ENCODE measurements at places on chromosomes 13 and 19. TPM values are rescaled to one million over a fixed set of nuclear protein-coding genes. Genes with fewer than 3 reads are reported as not detected.

DNA sequence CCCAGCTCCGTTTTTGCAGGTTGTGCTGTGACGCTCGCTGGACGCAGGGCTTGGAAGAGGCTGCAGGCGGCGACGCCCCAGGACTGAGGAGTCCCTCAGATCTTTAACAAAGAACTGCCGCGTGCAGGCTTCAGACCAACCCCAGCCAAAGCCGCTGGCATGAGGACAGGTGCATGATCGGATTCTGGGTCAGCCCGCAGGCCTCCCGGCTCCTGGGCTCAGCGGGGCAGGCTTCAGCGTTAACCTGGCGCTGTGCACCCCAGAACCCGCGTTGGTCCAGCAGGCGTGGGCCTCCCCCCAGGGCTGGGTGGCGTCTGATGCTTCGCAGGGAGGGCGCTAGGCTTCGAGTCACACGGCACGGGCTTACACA lies 920 bp upstream of the TIMM13 start:
- no peak for DNase-seq

GRCh38 chr19:45947926-45948325 lies 25.7 kb downstream of the NOVA2 start:
- no peak for DNase-seq

FFAR3 gene
- 0.19 TPM for total RNA-seq

GRCh38 chr19:13056052-13056660 lies 46.5 kb downstream of the LYL1 start:
- no peak for DNase-seq

GRCh38 chr13:48110132-48110868 lies 15.4 kb upstream of the MED4 start:
- no peak for DNase-seq

- DNase-seq = no peak
Observed at GRCh38 chr13:111178402-111178801, 63.3 kb downstream of the ARHGEF7 start.

DNA sequence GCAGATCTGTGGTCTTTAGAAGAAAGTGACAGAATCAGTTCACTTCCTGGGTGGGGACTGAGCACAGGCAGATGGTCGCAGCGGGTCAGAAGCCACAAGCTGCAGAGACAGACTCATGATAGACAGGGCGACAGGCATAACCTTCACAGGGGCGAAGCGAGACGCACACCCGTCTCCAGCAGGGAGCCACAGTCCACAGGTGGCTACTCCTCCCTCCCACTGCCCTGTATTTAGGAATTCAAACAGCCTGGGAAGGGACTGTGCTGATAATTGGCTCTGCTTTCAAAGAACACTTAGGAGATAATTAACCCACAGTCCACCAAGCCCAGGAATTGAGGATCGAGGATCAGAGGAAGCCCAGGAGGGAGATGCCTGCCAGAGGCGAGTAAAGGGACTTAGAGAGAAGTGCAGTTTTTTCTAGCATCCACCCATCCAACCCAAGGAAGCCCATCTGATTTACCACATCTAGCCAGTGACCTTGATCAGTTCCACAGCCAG lies 23.2 kb downstream of the RFX2 start:
- DNase-seq = peak; percentile 56

GRCh38 chr13:58882516-58882915 lies 1251.0 kb downstream of the PCDH17 start:
- no peak for DNase-seq

PIBF1 gene
- total RNA-seq = 32.1 TPM

GRCh38 chr13:47858042-47859025 lies 142.7 kb downstream of the SUCLA2 start:
- no peak for DNase-seq

KLK15 gene
- total RNA-seq = not detected

SWSAP1 gene
- total RNA-seq = 6.8 TPM

- peak; percentile 53 for DNase-seq
Observed at GRCh38 chr13:23848646-23849141, 40.5 kb downstream of the MIPEP start.

ZNF99 gene
- total RNA-seq = not detected

ETV2 gene
- total RNA-seq = 2.0 TPM

GRCh38 chr13:76292726-76293125 lies 593.5 kb downstream of the KCTD12 start:
- no peak for DNase-seq

- DNase-seq = no peak
Observed at GRCh38 chr13:111925146-111925875, 141.6 kb upstream of the SOX1 start.

HS6ST3 gene
- not detected for total RNA-seq

- DNase-seq = peak; percentile 69
Observed at GRCh38 chr19:41753159-41753558, 2.2 kb upstream of the CEACAM6 start.
